ENCODE measurements at places on chromosomes 12 and 14. TPM values are rescaled to one million over a fixed set of nuclear protein-coding genes. Genes with fewer than 3 reads are reported as not detected.

The SLC6A15 gene
- polyA plus RNA-seq, result not detected

The KCNK13 gene
- polyA plus RNA-seq, result 0.53 TPM

The SLC35F4 gene
- polyA plus RNA-seq, result not detected

The CLECL1 gene
- polyA plus RNA-seq, result not detected

The RAN gene
- polyA plus RNA-seq, result 646 TPM

The CCDC60 gene
- polyA plus RNA-seq, result not detected

The CFAP54 gene
- polyA plus RNA-seq, result 0.14 TPM

The CLEC1A gene
- polyA plus RNA-seq, result 2.5 TPM

The KIF5A gene
- polyA plus RNA-seq, result 0.06 TPM

DNA sequence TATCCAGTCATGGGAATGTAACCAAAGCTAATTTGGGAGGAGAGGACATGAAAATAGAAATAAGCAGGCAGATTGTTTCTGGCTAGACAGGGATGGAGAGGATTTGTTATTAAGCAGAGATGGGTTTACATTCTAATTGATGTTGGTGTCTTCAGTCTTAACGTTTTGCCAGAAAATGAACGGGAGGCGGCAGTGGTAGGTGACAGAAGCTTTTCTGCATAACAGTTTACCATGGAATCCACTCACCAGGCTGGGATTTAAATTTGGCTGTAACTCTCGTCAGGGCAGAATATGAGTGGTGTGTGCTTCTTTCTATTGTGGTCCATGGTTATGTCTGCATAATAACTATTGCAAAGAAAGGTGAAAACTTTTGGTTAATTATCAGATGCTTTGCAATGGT lies 50.2 kb upstream of the OTX2 start:
- no peak for DNase-seq

GRCh38 chr12:65203376-65203775 lies 34.0 kb downstream of the LEMD3 start:
- no peak for DNase-seq

- DNase-seq, result peak; percentile 5
Measured at GRCh38 chr14:104364830-104365229, 214.7 kb upstream of the C14orf180 start.

DNA sequence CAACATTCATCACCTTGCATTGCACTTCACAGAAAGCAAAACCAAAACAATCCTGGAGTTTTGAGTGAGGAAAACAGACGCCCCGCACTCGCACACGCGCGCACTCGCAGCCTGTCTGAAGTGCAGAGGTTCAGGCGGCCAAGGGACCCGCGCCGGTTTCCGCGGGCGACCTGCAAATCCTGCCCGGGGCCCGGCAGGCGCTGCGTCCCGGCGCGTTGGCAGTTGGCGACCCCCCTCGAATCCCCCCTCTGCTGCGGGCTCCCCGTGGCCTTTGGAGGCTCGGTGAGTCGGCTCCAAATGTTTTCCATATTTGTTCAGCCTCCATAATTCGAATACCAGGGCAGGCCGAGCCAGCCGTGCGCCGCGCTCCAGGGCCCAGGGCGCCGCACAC lies at the start of gene SSPN:
Gene SSPN, plus strand, starts transcription at position 324 of the 391 bp plus-strand sequence. CDS start 100 bp downstream, outside the sequence.
- DNase-seq, result peak; percentile 82

- DNase-seq, result no peak
Measured at GRCh38 chr14:31536201-31536960, 24.8 kb upstream of the NUBPL start.

GRCh38 chr14:24367514-24368211 lies at the start of gene NFATC4:
TSS of gene NFATC4 (plus strand) at chr14:24368184. CDS start at chr14:24368341, 157 bp downstream.
- DNase-seq, result peak; percentile 86

GRCh38 chr12:108766294-108766693 lies 35.0 kb upstream of the CORO1C start:
- DNase-seq, result no peak

DNA sequence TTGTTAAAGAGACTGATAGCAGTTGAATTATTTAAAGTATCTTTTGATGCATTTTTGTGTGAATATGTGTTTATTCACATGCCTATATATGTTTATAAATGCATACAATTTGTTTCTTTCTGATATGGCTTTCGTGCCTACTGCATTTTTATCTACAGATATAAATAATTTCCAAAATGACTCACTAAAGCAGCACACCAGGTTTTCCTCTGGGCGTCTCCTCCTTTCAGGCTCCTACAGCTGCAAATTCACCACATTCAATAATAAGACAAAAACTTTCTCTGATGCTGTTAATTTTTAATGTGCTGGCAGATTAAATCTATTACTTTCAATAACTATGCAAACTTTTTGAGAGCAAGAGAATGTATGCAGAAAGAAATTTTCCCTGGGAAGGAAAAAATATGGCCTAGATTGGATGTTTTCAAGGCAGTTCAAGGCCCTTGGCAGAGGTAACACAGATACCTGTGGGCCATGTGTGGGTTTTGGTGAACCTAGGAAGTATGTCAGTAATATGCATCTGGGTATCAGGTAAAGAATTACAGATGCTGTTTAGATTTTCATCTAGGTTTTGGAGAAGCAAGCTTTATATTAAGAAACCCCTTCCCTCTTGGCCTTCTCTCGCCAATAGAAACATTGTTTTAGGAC lies 381.8 kb downstream of the EGLN3 start:
- DNase-seq, result no peak

DNA sequence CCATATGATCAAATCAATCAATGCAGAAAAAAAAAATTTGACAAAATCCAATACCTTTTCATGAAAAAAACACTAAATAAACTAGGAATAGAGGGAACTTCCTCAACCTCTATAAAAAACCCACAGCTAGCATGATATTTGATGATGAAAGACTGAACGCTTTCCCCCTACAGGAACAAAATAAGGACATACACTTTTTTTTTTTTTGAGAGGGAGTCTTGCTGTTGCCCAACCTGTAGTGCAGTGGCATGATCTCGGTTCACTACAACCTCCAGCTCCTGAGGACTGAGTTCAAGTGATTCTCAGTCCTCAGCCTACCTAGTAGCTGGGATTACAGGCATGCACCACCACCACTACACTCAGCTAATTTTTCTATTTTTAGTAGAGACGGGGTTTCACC lies 17.9 kb upstream of the CAMKK2 start:
- no peak for DNase-seq

DNA sequence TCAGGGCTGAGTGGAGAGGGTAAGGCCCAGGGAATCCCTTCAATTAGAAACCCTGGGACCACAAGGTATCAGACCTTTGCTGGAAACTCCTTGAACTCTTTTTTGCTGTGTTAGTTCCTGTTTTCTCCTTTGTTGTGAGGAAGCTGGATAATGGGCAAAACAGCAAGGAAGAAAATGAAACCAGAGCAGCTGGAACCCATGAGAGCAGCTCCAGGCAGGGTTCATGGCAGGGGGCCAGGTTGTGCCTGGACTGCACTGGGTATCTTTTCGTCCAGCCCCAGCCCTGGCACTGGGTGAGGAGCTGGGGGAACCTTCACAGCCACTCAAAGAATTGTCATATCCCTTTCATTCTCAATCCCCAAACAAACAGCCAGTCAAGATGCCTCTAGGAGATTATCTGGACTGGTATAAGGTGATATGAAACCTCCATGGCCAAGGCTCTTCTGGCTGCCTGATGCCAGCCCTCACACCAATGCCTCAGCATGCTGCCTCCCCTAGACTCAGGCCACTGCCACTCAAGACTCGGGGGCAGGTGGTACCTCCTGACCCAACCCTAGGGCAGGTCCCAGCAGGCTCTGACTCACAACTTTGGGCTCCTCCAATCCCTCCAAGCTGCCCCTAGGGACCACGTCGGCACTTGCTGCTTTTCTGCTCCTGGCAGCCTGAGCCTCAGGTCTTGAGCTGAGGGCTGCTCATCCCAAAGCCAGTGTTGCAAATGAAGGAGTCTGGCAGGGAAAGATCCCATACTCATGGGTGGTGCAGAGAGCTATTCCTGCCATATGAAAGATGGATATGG lies 16.5 kb downstream of the FAM186B start:
- no peak for DNase-seq

DNA sequence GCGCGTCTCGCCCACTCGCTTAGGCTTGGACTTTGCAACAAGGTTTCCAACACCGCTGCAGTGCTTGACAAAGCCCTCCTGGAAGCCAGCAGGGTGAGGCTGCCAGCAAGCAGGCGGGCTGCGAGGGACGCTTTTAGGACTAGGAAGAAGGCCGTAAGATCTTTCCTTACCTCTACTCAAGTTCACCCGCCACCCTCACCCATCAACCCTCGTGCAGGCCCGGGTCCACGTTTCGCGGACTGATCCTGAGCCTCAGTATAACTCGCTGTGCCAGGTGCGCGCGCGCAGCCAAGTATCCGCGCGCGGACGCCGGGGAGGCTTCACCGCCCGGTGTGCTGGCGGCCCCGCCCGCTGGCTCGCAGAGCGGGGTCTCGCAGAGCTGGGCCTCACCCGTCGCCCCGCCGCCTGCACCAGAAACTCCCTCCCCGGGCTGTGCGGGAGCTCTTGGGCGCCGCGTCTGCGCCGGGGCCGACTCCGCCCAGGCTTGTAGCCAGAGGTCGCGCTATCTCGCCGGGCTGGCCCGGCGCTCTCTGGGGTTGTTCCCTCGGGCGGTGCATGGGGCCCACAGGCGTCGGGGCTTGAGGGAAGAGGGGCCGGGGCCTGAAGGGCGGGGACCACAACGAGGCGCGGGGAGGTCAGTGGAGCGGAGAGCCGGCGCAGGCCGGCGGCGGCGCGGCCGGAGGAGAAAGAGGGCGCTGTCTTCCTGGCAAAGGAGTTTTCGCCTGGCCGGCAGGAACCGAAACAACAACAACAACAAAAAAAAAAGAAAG lies 7.6 kb upstream of the SIX1 start:
- DNase-seq, result peak; percentile 63

DNA sequence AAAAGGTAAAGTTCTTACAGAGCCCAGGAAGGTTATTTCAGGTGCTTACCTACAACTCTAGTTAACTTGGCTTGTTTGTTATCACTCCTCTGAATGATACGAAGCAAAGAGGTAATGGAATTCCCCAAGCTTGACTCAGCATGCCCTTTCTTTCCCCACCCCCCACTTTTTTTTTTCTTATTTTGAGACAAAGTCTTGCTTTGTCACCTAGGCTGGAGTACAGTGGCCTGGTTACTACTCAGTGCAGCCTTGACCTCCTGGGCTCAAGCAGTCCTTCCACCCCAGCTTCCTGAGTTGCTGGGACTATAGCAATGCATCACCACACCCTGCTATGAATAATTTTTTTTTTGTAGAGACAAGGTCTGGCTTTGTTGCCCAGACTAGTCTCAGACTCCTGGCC lies 17.1 kb upstream of the YBX3 start:
- DNase-seq, result no peak

- no peak for DNase-seq
Measured at GRCh38 chr12:125406131-125406530, 340.9 kb downstream of the AACS start.

- DNase-seq, result no peak
Measured at GRCh38 chr12:46585854-46586621, 213.5 kb upstream of the SLC38A2 start.

- DNase-seq, result no peak
Measured at GRCh38 chr14:71328183-71328582, 420.9 kb downstream of the PCNX1 start.

DNA sequence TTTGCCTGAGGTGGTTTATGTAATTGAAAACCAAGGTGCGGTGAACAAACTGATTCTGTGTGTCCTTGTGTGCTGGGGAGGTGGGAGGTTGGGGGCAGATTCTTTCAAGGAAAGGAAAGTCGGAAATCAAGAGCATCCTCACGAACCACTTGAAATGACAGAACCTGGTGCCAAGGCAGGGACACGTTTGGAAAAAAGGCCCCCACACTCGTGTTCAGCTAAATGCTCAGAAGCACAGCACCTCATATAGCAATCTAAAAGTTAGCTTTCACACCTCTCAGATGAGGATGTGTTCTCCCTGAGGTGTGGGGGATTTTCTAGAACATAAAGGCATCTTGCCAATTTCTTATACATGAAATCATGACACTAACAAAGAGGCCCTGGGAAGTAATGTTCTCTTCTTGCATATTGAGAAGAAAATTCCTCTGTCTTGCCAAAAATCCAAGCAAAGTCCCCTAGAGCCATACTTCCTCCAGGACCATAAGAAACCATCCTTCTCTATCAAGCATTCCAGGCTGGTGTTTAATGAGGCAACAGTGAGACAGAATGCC lies 119.6 kb downstream of the PLXNC1 start:
- DNase-seq, result no peak
